Fibroblast of the aortic adventitia (primary cell): ENCODE measurements at places on chromosomes 4 and X. TPM values are rescaled to one million over a fixed set of nuclear protein-coding genes. Genes with fewer than 3 reads are reported as not detected.

Gene TACR3
- total RNA-seq, result 0.09 TPM in 1 of 2 replicates, not detected in the other

Gene ITM2A
- 0.54 and 3.3 TPM in 2 replicates for total RNA-seq

Gene BEND4
- total RNA-seq, result not detected in 2 replicates

Gene GPRIN3
- total RNA-seq, result under 0.01 and 0.49 TPM in 2 replicates

Gene EGFL6
- 0.27 TPM in 1 of 2 replicates, not detected in the other for total RNA-seq

Gene CSAG2
- total RNA-seq, result not detected in 2 replicates

Gene MAGT1
- total RNA-seq, result 70.6 and 119 TPM in 2 replicates

Gene AMBN
- total RNA-seq, result not detected in 2 replicates

Gene STATH
- 0.72 TPM in 1 of 2 replicates, not detected in the other for total RNA-seq

Gene SNX25
- 27.5 and 102 TPM in 2 replicates for total RNA-seq

Gene CCSER1
- total RNA-seq, result under 0.01 TPM in 1 of 2 replicates, not detected in the other

Gene HTN3
- total RNA-seq, result not detected in 2 replicates

Gene VCX3A
- total RNA-seq, result not detected in 2 replicates

Gene TSC22D3
- 13.3 and 45.9 TPM in 2 replicates for total RNA-seq

Gene TACC3
- 3.2 and 23.9 TPM in 2 replicates for total RNA-seq

Gene PRIMPOL
- 29.9 and 31.0 TPM in 2 replicates for total RNA-seq

Gene DCAF8L2
- not detected in 2 replicates for total RNA-seq

Gene GPR50
- total RNA-seq, result not detected in 2 replicates

Gene CABS1
- total RNA-seq, result not detected in 2 replicates

Gene GC
- not detected in 2 replicates for total RNA-seq

Gene FOXR2
- not detected in 2 replicates for total RNA-seq

Gene KIAA1210
- total RNA-seq, result not detected in 2 replicates

Gene PABPC4L
- 2.2 and 2.6 TPM in 2 replicates for total RNA-seq

Gene HTN1
- total RNA-seq, result not detected in 2 replicates

Gene MYOZ2
- total RNA-seq, result 0.36 and 0.74 TPM in 2 replicates

Gene F9
- not detected in 2 replicates for total RNA-seq

Gene PPP2R2C
- total RNA-seq, result 0.49 TPM in 1 of 2 replicates, not detected in the other

Gene PAGE5
- not detected in 2 replicates for total RNA-seq

Gene EOLA2
- 15.5 and 21.8 TPM in 2 replicates for total RNA-seq

Gene OPHN1
- 5.6 and 9.4 TPM in 2 replicates for total RNA-seq

Gene HSFX4
- not detected in 2 replicates for total RNA-seq

Gene SLC6A14
- total RNA-seq, result not detected in 2 replicates

Gene GPR82
- total RNA-seq, result under 0.01 TPM in 1 of 2 replicates, not detected in the other

Gene BEX2
- total RNA-seq, result 1.6 and 14.3 TPM in 2 replicates

Gene ELF4
- total RNA-seq, result 9.6 and 16.6 TPM in 2 replicates

Gene HDAC8
- 18.9 and 20.1 TPM in 2 replicates for total RNA-seq

Gene TECRL
- not detected in 2 replicates for total RNA-seq

Gene TMPRSS11F
- not detected in 2 replicates for total RNA-seq

Gene PRDM8
- total RNA-seq, result 7.8 and 15.6 TPM in 2 replicates

Gene PCDH18
- 102 and 210 TPM in 2 replicates for total RNA-seq

Gene PPEF2
- not detected in 2 replicates for total RNA-seq

Gene DOK7
- total RNA-seq, result not detected in 2 replicates

Gene LONRF3
- total RNA-seq, result 1.5 TPM in 1 of 2 replicates, not detected in the other

Gene PAGE2B
- total RNA-seq, result not detected in 2 replicates

Gene ZNF518B
- 15.0 and 31.4 TPM in 2 replicates for total RNA-seq

Gene GAGE12J
- not detected in 2 replicates for total RNA-seq

Gene BEX5
- total RNA-seq, result 0.09 TPM in 1 of 2 replicates, not detected in the other

Gene PHEX
- total RNA-seq, result 5.6 and 6.7 TPM in 2 replicates

Gene CXorf49
- total RNA-seq, result not detected in 2 replicates

Gene PCYT1B
- total RNA-seq, result 0.27 and 0.74 TPM in 2 replicates

Gene RAB33B
- 12.2 and 16.1 TPM in 2 replicates for total RNA-seq

Gene EXOC1L
- not detected in 2 replicates for total RNA-seq

Gene SHROOM3
- 1.6 and 18.0 TPM in 2 replicates for total RNA-seq

Gene GUCY1A1
- 0.09 and 2.4 TPM in 2 replicates for total RNA-seq

Gene WDR17
- total RNA-seq, result 2.6 and 3.1 TPM in 2 replicates
